AG04450 (cell line): ENCODE measurements at places on chromosomes 12 and 14.

GRCh38 chr12:88908345-88908744 is 328.1 kb upstream of the KITLG start:
- DNase-seq: no peak

GRCh38 chr12:52062167-52063081 is 7.4 kb upstream of the ATG101 start:
- no peak for DNase-seq

DNA sequence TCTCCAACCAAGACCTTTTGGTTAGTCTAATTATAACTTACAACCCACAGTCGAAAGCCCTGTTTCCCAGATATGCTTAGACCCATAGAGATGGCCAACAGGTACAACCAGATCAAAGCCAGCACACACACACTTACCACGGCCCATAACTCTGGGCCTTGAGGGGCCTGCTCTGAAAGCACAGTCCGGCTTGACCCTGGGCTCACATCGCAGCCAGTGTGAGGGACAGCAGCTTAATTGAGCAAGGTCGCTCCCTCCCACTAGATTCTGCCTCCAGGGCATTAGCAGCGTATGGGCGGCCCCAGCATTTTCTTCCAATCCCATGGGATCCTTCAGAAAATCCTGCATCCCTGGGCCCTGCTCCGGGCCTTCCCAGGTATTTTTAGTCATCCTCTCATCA is 157.4 kb upstream of the FKBP4 start:
- no peak for DNase-seq

GRCh38 chr12:80186727-80187217 is 87.4 kb downstream of the OTOGL start:
- DNase-seq: peak; percentile 84

- no peak for DNase-seq
Observed at GRCh38 chr12:65885716-65886115, 61.4 kb downstream of the HMGA2 start.

GRCh38 chr12:124545508-124546418 is 21.6 kb downstream of the NCOR2 start:
- DNase-seq: no peak

GRCh38 chr12:40999210-40999609 is 188.9 kb upstream of the PDZRN4 start:
- no peak for DNase-seq

DNA sequence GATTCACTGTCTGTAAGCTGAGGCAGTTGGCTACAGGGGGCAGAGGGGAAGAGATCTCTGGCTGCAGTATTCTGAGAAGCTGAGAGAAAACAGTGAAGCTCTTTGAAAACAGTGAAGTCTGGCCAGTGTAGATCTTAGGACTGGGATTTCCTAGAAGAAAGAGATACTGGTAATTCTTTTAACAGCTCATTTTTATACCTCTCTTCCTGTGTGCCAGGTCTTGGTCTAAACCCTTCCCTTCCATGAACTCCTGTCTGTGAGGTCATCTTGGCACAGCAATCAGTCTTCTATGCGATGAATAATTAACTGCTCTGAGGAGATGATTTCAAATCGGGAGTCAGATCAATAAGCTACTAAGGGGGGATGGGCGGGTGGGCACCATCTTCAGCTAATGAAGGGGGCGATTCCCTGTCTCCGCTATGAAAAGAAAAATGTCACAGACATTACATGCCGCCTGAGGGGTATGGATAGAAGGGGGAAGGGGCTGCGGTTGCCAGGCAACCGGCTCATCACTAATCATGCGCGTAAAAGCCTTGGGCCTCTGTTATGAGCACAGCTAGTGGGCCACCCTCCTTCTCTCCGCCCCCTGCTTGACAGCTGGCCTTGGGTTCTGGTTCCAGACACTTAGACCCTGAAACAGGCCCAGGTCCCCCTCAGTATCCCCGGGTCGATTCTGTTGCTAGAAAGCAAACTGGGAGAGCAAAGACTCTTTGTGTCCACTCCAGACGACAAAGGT is 75.3 kb upstream of the CEP83 start:
- no peak for DNase-seq

- DNase-seq: no peak
Observed at GRCh38 chr14:106277503-106277902, 751.1 kb downstream of the TMEM121 start.

DNA sequence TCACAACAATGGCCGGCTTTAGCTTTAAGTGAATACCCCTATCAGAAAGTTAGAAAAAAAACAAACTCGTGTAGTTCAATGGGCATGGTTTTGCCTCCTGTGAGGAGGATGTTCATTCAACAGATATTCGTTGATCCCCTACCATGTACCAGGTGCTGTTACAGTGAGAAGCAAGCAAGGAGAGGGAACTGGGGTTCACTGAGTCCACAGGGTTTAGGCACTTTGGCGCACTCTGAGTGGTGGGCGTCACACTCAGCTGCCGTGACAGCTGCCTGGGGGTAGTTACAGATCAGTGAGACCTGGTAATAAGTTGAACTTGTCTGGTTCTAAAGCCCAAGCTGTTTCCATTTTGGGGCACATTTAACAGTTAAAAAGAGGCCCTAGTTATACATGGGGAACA is 74.2 kb downstream of the PAPOLA start:
- DNase-seq: no peak

DNA sequence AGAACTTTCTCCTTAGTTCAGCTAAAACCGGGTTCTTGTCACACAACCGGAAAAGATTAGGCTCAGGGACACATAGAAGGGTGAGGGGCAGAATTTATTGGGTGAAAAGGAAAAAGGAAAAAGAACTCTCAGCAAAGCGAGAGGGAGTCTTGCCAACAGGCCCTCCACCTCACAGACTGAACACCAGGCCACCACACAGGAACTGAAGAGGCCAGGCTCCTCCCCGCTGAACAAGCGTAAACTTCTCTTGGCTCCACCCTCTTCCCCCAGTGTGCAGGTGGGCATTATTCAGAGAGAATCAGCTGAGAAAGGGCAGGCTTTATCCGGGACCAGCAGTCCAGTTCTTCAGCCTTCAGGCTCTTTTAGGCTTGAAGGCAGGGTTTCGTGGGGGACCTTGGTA is 125.6 kb upstream of the FGD4 start:
- DNase-seq: no peak

DNA sequence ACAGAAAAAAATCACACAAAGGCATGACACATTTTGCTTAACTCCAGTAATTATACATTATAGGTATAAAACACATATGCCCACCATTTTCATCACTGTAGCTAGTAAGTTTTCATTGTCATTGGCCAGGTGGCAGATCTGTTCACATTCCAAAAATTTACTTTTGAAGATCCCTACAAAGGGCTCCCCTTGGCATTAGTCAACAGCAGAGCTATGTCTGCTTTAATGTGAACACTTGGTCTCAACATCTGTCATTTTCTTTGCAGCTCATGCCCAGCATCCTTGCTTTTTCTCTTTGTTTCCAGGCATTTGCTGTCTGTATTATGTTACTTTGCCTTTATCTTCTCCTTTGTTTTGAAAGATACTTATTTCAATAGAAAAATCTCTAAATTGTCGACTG is 519.1 kb upstream of the FOXG1 start:
- DNase-seq: no peak

DNA sequence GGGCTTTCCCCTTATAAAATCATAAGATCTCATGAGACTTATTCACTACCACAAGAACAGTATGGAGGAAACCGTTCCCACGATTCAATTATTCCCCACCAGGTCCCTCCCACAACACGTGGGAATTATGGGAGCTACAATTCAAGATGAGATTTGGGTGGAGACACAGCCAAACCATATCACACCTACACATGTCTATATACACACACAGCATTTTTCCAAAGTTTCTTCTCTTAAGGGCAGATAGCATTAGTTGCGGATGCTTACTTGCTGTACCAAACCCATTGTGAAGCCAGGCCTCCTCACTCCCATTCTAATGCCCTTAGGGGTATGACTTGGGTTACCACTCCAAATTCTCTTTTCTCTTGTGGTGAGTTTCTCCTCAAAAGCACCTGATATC is 104.1 kb upstream of the RAP1B start:
- no peak for DNase-seq

- DNase-seq: no peak
Observed at GRCh38 chr12:62158461-62159360, 101.5 kb upstream of the USP15 start.

- DNase-seq: no peak
Observed at GRCh38 chr12:83859021-83859420, 1053.6 kb downstream of the SLC6A15 start.

DNA sequence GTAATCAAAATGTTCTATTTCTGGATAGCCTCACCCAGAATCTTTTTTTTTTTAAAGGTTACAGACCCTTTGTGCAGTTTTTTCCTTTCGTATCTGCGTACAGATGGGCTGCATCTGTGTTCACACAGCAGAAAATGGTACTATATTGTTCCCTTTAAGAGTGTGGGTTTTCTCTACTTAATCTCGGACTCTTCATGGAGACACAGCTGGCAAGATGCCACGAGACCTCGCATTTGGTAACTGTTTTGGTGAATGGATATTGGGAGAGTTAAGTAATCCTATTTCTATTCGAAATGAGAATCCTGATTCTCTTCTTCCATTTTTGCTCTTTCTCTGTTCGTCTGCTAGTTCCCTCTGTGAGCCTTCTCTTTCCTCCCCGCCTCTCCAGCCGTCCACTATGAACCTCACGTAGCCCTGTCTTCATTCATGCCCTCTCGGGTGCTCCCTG is 85.7 kb downstream of the SAMD4A start:
- no peak for DNase-seq

GRCh38 chr14:100587763-100588411 is 670 bp upstream of the BEGAIN start:
- DNase-seq: no peak

- peak; percentile 87 for DNase-seq
Observed at GRCh38 chr14:30223385-30223785, 295.7 kb upstream of the PRKD1 start.

- no peak for DNase-seq
Observed at GRCh38 chr12:5945071-5946008, at the start of gene ANO2. ANO2 (minus strand) TSS chr12:5945259; CDS start chr12:5945217, 42 bp downstream.

DNA sequence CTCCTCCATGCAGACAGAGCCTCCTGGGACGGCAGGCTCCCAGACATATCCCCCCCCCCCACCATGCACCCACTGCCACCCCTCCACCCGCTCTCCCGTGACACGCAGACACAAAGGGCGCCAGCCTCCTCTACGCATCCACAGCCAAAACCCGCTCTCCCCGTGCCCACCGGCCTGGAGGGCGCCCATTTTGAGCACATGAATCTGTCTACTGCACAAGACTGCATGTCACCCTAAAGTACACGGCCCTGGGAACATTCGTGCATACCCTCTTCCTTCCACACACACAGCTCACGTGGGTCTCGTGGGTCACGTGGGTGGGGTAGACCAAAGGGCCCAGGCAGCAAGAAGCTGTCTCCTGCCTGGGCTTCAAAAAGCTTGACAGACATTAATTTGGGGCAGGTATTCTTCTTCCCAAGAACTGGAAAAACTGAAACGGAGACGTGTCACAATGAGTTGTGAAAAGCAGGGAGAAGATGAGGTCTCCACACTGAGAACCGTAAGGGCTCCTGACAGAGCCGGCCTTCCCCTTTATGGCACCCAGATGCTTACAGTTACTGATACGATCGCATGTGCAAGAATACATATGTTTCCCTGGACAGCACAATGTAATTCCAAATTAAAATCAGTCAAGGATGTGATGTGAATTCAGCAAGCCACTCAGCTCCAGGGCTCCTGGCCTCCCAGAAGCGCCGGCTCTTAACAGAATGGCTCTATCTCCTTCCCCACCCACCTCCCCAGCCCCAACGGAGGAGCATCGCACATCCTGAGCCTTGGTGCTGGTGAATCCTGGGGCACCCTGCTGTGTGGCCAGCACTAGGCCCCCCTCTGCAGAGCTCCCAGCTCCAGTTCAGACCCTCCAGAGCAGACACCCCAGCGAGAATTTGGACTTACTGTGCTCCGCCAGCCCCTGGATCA is 1.9 kb downstream of the TGFB3 start:
- no peak for DNase-seq

DNA sequence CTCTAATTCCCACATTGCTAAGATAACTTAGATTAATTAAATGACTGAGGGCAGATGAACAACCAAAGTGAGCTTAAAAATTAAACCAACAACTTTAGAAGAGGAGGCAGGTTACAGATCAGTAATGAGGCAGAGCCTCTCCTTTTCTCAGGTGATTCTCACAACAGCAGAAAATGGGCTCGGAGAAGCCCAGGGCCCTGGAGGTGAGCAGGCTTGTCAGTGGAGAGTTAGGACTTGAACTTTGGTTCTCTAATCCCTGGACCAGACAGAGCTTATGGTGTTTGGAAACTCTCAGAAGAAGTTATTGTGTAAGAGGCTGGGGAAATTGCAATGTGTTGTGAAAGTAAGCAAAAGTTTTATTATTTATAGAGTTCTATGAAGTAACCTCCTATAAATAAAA is 2.8 kb downstream of the TRHDE start:
- no peak for DNase-seq

DNA sequence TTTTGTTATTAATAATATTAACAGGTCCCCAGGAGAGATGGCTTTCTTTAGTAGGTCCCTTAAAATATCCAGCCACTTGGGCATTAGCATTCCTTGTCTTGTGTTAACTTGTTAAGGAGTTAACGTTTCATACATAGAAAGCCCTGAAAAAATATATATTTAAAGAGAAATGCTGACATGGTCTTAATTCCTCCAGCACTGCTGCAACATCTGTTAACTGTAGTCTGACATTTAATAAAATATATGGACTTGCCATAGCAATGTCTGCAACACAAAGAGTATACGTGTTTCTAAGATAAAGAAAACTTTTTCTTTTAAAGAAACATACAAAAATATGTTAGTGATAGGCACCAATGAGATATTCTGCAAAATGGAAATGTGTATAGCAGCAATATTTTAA is 10.0 kb downstream of the SLC38A4 start:
- DNase-seq: no peak

DNA sequence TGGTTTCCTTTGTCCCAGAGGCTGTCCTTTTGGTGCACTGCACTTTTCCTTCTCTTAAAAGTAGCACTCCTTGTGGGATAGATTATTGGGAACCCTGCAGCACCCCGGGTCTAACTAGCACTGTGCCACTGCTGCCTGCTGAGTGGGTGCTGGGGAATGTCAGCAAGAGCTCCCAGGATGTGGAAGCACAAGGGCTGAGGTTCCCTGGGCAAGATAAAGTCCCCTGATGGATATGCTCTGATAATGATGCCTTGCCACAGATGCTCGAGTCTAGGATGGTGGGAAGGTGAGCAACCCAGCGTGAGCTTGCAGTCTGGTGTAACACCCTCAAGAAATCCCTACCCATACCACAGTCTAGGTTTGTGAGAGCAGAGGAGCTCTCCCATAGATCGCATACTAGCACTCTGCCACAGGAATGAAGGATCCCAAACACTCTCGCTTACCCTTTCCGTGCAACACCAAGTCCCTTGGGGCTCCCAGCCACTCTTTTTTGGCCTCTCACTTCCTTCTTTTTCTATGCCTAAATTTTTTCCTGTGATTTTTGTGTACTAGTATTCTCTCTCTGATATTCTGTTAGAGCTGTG is 32.6 kb downstream of the USP15 start:
- DNase-seq: no peak

GRCh38 chr14:85702997-85703396 is 173.1 kb downstream of the FLRT2 start:
- no peak for DNase-seq

GRCh38 chr14:52354242-52354641 is 40.1 kb downstream of the PTGER2 start:
- DNase-seq: no peak

- no peak for DNase-seq
Observed at GRCh38 chr12:685388-685787, 22.1 kb upstream of the NINJ2 start.
